ENCODE measurements at places on chromosomes 1 and 21.

DNA sequence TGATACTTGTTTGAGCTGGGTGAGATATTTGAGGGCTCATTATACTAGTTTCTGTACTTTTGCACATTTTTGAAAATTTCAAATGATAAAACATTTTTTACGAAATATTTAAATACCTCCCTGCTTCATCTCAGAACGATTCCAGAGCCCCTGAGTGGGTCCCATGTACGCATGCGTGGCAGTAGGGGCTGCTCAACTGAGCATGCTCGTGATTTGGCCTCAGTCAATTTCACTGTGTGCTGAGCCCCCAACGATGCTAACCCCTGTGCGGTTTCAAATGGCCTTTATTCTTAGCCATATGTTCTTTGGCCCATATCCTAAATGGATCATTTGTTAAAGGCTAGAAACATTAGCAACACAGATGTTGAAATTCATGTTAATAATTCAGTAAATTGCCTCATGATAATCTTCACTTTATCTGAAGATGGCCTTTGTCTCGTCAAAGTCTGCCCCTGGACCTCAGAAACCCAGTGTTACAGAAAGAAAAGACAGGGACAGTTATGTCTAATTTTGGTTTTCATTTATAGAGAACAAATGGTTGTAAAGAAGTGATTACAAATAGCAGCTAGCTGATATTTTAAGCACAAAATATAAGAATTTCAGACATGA lies 108.2 kb downstream of the MRPS6 start:
- DNase-seq = no peak

DNA sequence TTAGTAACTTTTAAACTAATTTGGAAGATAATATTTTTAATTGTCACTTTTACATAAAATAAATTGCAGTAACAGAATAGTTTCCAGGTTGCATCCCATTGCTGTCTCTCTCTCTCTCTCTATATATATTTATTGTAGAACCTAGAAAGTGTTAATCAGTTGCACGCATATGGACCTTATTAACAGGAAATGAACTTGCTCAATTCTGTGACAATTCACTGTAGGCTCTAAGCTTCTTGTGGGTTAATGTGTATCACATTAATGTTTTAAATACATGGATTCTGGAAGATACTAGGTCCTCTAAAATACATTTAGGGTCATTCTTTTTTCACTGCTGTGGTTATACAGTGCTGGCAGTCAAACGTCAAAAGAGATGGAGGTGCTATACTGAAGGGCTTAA lies 33.1 kb downstream of the LRRC71 start:
- no peak for DNase-seq

DNA sequence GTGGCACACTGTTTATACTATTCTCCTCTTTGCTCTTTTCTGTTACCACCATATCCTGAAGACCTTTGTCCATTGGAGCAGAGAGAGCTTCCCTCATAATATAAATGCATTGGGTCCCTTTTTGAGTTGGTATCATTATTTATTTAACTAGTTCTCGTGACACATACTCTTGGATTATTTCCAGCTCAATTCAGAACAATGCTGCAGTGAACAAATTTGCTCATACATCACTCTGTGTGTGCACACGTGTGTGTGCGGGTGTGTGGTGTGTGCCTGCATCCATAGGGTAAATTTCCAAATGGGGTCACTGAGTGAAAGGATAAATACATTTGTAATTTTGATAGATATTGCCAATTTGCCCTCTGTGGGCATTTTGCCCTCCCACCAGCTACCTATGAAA lies 5.8 kb downstream of the PLA2G2A start:
- DNase-seq = no peak

GRCh38 chr1:64850846-64851245 lies 106.0 kb downstream of the RAVER2 start:
- DNase-seq = no peak

DNA sequence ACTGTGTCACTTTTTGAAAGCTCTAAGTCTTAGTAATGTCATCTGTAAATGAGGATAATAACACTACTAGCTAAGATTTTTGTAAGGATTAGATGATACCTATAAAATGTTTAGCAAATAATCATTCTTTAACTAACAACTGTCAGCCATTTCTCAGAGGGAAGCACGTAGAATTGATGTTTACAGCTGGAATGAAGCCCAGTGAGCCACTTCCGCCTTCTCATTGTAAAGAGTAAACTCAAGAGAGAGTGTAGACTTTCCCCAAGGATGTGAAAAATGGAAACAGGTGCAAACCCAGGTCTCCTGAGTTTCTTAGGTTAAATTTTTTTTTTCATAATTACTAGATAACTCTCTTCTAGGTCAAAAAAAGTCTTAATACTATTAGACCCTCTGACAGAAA lies 4.9 kb downstream of the GREM2 start:
- DNase-seq = no peak

GRCh38 chr1:234670967-234671626 lies 61.1 kb upstream of the IRF2BP2 start:
- no peak for DNase-seq
